ENCODE measurements at places on chromosomes 5 and 9.

DNA sequence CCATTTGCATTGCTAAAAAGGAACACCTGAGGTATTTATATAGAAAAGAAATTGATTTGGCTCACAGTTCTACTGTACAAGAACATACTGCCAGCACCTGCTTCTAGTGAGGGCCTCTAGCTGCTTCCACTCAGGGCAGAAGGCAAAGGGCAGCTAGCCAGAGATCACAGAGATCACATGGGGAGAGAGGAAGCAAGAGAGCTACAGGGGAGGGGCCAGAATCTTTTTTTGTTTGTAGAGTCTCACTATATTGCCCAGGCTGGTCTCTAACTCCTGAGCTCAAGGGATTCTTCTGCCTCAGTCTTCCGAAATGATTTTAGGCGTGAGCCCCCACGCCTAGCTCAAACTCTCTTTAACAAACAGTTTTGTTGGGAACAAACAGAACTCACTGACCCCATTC, 6.1 kb downstream of the SLCO4C1 start:
- DNase-seq = no peak

DNA sequence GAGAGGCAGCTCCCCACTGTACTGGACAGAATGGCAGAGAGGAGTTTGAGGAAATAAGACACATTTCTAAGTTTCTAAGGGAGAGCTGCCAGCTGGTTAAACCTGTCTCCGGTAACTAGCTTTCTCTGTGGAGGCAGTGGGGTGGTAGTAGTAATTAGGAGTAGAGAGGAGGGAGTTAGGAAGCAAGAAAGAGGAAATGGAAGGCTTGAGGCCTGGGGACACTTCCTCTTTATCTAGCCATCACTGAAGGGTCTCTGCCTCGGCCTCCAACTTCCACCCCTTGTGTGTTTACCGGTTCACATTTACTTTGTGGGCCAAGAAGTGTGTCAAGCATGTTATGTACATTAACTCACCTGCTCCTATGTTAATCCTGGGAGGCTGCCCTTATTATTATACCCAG, 462.2 kb upstream of the DMAC1 start:
- no peak for DNase-seq

- no peak for DNase-seq
Measured at GRCh38 chr5:178373711-178374110, 141.1 kb upstream of the PHYKPL start.

GRCh38 chr9:123947326-123947725, 17.4 kb upstream of the DENND1A start:
- DNase-seq = no peak

DNA sequence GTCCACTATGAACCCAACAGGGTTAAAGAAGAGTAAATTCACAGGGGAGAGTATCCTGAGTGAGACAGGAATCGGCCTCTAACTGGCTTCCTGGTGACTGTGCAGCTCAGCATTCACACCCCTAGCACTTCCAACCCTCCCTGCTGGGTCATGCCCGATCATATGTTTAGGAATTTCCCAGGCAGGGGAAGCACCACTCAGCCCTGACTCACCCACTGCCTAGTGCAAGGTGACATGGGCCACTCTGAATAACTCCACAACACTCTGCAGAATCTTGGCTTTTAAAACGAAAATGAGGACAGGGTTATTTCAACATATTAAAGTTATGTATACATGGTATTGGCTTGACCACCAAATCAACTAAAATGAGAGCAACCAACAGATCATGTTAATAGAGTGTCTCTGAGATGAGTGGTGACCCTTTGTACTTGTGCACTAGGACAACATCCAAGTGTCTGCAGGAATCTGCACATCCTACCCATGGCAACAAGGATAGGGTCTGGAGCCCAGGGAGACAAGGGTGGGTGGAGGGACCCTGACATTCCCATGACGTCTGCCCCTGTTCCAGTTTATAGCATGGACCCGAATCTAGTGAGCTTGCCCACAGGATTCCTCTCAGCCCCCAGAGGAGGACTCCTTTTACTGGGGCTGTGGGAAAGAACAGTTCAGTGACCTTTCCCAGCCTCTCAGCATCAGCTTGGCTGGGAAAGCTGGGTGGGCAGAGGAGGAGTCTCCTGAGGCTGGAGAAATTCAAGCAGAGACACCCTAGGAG, 485.8 kb downstream of the SEMA5A start:
- DNase-seq = no peak

- no peak for DNase-seq
Measured at GRCh38 chr9:12935714-12936113, 160.9 kb downstream of the LURAP1L start.

Measured in stimulated activated CD8-positive, alpha-beta memory T cell treated with anti-CD3 and anti-CD28 coated beads, Interleukin-4, amount 100 ng/mL, for 24 hours (primary cell).